ENCODE measurements at places on chromosomes 2 and 18. TPM values are rescaled to one million over a fixed set of nuclear protein-coding genes. Genes with fewer than 3 reads are reported as not detected.

Gene GNAL
- polyA plus RNA-seq: 4.9 TPM

Gene AGXT
- 0.12 TPM for polyA plus RNA-seq

- DNase-seq: no peak
Observed at GRCh38 chr2:236636714-236637470, 67.3 kb downstream of the ACKR3 start.

DNA sequence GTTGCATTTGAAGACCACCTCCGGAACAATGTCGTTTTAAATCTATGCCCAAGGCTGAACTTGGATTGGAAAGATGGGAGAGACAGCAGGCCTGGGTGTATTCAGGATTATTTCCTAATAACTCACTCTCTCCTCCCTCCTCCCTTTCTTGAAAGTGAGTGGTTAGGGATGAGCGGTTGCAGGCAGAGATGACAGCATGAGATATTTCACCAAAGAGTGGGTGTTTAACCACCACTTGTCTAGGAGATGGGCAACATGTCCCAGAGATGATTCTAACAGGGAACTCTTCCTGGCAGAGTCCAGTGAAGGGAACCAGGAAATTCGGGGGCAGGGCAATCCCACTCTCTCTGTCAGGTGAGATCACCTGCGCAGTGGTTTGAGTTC is 123.2 kb downstream of the KCTD1 start:
- DNase-seq: no peak

- no peak for DNase-seq
Observed at GRCh38 chr2:25161055-25161781, 7.2 kb downstream of the POMC start.

- DNase-seq: no peak
Observed at GRCh38 chr2:105062158-105062557, 24.3 kb downstream of the MRPS9 start.

- no peak for DNase-seq
Observed at GRCh38 chr18:36811430-36811829, 17.4 kb downstream of the TPGS2 start.

- no peak for DNase-seq
Observed at GRCh38 chr2:57962861-57963260, 83.7 kb upstream of the VRK2 start.
